Sigmoid colon (tissue), 7 donors: ENCODE measurements at places on chromosomes 5 and 9. TPM values are rescaled to one million over a fixed set of nuclear protein-coding genes. Genes with fewer than 3 reads are reported as not detected.

DNA sequence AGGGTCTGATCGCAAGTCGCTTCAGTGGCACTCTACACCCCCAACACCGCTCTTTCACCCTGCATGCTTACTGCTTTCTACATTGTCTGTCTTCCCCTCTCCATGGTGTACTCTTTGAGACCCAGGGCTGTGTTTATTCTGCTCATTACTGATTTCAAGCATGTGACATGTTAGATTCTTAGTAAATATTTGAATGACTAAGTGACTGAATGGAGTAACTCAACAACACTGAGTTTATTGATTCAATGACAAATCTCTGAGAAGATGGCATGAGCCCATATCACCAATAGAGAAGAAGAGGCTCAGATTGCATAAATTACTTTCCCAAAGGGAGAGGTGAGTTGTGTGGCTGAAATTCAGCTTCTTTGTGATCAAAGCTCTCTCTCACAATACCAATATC, 89.7 kb upstream of the OSMR start:
- H3K27ac ChIP-seq = no peak overlapping the region
- no peak for DNase-seq
- H3K36me3 ChIP-seq = no peaks in the 10 kb centered on the region
- no peaks in the 10 kb centered on the region for H3K27me3 ChIP-seq
- no peak overlapping the region for H3K4me3 ChIP-seq

DNA sequence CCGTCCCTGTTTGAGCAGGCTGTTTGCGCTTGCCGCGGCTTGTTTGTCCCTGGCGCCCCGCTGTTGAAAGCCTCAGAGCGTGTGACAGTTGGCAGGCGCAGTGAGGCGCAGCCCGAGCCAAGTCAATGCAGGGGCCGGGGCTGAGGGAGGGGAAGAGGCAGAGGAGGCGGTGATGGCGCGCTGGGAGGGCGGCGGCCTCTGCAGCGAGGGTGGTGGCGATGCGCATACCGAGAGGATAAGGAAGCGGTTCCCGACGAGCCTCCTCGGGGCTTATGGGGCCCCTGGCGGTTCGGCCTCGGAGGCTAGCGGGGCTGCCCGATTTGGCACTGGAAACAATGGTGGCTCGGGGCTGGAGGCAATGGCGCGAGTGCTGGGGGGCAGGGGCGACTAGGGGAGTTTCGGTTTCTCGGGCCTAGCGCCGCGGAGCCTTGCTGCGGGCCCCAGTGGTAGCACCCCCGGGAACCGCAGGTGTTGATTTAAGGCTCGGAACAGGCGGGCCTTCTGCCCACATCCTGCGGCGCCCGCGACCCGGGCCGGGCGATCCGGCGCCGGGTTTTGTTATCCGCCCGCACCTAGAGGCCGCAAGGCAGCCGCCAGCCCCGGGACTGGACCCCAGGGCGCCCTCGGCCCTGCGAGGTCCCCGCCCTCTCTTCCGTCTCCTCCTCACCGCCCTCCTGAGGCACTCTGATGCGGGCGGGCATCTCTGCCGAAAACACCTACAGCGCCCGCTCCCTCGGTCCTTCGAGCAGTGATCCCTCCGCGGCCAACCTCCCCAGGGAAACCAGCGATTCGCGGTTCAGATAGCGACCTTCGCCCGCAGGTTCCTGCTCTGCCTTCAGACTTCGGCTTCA, 947 bp upstream of the LNPEP start:
- no peaks in the 10 kb centered on the region for H3K27me3 ChIP-seq
- H3K27ac ChIP-seq = peak overlapping the region; percentile 91
- no peaks in the 10 kb centered on the region for H3K36me3 ChIP-seq
- peak; percentile 95 for DNase-seq

GRCh38 chr5:81544351-81545018, 150.6 kb upstream of the ACOT12 start:
- H3K27me3 ChIP-seq = no peaks in the 10 kb centered on the region
- no peaks in the 10 kb centered on the region for H3K4me1 ChIP-seq
- H3K4me3 ChIP-seq = no peak overlapping the region

GRCh38 chr9:124980431-124980830, 39.5 kb upstream of the GOLGA1 start:
- no peak for DNase-seq
- no peaks in the 10 kb centered on the region for H3K36me3 ChIP-seq
- no peak overlapping the region for H3K4me3 ChIP-seq
- H3K4me1 ChIP-seq = no peaks in the 10 kb centered on the region

DNA sequence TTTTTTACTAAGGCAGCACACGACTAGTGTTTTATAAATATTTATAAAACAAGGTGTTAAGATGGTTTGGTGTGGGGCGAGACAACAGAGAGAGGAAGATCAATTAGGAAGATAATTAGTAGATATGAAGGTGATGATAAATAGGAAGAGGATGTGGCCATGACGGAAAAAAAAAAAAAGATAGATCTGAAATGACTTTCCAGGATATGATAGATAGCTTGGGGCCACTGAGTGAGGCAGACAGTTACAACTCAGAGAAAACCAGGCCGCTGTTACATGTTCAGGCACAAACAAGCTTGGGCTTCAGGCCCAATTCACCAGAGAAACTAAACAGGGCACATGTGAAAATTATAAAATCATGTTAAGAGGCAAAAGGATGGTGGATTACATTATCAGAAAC, 43.2 kb downstream of the KIAA0825 start:
- DNase-seq = no peak
- H3K36me3 ChIP-seq = no peaks in the 10 kb centered on the region
- H3K4me1 ChIP-seq = no peaks in the 10 kb centered on the region
- H3K27ac ChIP-seq = no peak overlapping the region
- H3K27me3 ChIP-seq = no peaks in the 10 kb centered on the region

TAS2R1 gene
- total RNA-seq = not detected
